ENCODE measurements at places on chromosomes 3 and 15. TPM values are rescaled to one million over a fixed set of nuclear protein-coding genes. Genes with fewer than 3 reads are reported as not detected.

MEIS2 gene
- 22.6 TPM for total RNA-seq

DNA sequence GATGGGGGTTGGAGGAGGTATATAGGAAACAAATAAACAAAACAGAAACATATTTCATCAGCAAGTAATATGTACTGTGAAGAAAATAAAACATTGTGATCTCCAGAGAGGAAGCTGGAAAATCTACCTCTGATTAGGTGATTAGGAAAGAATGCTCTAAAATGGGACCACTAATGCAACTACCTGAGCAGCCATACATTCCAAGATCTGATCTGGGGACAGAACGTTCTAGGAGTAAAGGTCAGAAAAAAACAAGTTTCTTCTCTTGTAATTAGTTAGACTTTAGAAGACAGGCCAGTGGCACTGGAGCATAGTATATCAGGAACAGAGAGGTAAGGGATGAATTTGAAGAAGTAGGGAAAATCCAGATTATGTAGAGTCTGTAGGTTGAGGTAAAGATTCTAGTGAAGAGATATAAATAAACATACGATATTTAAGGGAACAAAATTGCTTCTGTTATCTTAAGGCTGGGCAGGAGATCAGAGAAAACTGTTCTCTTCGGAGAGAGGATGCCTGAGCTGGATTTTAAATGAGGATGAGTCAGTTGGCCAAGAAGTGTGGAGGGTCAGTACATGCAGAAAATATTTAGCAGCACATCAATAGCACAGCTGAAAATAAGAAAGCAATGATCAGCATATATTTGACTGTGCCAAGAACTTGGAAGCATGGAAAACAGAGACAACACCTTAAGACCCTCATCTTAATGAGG is 429.5 kb downstream of the NLGN1 start:
- DNase-seq: no peak

CLDN11 gene
- 6.0 TPM for total RNA-seq

DNA sequence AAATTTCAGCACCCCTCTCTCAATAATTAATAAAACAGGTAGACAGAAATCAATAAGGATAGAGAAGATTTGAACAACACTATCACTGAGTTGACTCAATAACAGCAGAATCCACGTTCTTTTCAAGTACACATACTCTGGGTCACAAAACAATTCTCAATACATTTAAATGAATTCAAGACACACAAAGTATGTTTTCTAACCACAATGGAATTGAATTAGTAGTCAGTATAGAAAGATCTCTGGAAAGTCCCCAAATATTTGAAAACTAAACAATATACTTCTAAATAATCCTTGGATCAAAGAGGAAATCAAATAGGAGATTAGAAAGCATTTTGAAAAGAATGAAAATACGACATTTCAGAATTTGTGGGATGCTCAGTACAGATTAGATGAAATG is 40.0 kb downstream of the TKT start:
- DNase-seq: no peak

GRCh38 chr3:184899953-184900595 is 88.1 kb downstream of the VPS8 start:
- no peak for DNase-seq

DNA sequence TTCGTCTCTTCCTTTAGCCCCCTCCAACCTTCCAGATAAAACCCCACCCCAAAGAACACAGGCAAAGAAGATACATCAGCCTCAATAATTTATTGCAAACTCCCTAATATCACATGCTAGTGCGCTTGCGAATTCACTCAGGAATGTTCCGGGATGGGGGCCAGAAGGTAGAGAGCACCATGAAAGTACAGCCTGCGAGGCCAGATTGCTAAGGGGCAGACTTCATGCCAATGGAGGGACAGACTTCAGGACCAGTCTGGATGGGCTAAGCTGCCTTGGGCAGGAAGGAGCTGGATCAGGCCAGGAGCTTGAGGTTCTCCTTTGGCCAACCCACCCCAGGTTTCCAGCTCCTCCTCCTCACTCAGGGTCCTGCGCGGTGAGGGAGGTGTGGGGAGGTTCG is 13.4 kb downstream of the CIDEC start:
- DNase-seq: peak; percentile 79

FGD5 gene
- total RNA-seq: 26.8 TPM

DNA sequence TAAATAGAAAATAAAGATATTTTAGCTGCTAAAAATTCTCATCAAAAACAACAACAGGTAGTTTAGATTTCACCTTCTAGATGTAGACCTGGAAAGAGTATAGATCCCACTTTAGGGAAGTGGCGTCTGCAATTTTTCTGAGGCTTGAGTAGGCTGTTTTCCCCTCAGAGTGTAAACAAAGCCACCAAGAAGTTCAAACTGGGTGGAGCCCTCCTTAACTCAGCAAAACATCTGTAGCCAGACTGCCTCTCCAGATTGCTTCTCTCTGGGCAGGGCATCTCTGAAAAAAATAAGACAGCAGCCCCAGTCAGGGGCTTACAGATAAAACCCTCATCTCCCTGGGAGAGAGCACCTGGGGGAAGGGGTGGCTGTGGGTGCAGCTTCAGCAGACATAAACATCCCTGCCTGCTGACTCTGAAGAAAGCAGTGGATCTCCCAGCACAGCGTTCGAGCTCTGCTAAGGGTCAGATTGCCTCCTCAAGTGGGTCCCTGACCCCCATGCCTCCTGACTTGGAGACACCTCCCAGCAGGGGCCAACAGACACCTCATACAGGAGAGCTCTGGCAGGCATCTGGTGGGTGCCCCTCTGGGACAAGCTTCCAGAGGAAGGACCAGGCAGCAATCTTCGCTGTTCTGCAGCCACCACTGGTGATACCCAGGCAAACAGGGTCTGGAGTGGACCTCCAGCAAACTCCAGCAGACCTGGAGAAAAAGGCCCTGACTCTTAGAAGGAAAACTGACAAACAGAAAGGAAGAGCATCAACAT is 259.6 kb downstream of the STXBP5L start:
- DNase-seq: no peak

GRCh38 chr15:39397883-39398282 is 183.0 kb upstream of the THBS1 start:
- no peak for DNase-seq

DNA sequence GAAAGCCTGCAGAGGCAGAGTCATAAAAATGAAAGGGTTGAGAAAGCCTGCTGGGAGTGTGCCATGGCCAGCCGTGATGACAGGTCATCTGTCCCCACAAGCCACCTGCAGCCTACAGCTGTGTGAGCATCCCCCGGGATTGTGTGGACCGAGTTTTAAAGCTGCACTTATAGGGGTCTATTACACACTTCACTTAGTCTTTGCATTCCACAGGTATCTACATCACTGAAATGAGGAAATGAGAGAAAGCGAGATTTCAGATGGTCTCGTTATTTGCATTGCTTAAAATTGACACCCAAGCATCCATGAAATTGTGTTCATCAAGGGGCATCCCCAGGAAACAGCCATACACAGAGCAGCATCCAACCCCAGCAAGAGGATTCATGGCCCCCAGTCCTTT is 137.6 kb upstream of the TRIM42 start:
- no peak for DNase-seq

FGF7 gene
- 7.2 TPM for total RNA-seq

SHQ1 gene
- 14.2 TPM for total RNA-seq

DNA sequence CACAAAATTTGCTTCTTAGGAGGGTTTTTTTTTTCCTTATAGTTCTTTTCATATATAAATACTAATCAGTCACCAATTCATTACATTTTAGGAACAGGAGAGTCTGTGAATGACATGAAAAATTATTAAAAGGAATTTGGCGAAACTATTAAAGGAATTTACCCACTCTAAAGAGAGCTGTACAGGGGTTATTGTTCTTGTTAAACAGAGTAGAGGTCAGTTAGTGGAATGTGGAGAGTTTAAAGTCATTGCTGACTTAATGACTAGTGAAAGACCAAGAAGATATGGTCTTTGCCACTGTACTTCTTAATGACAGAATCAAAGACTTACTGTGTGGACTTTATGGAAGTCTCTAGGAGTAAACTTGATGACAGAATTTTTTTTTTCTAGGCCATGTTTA is 333.6 kb upstream of the C2CD4B start:
- DNase-seq: no peak
